ENCODE measurements at places on chromosomes 16 and 17.

DNA sequence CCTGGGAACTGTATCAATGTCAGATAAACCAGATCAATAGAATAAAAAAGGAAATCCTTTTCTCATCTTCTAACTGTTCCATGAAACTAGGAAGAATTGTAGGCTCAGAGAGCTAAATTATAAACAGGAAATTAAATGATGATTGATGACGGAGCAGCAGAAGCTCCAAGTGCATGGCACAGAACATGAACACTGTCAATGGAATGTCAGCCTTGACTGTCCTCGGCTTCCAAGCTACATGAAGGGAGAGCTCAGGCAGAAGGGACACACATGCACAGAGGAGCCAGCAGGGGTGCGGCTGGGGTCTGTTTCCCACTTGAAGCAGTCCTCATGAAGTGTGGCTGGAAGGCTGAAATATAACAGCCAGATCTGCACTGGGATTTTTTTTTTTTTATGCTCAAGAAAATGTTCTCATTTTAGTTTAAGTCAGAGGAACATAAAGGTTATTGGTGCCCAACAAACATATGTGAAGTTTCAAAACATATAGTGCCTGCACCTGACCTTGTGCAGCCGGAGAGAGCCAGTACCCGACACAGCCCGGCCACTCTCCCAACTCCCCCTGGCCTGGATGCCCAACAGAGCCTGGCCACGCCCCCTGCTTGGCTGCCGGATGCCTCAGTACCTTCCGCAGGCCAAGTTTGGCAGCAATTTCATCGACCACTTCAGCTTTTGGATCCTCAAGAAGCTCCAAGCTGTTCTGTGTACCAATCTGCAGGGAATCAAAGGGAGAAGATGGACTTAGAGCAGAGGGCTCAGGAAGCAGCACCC lies 37.0 kb downstream of the NPLOC4 start:
- DNase-seq = no peak

DNA sequence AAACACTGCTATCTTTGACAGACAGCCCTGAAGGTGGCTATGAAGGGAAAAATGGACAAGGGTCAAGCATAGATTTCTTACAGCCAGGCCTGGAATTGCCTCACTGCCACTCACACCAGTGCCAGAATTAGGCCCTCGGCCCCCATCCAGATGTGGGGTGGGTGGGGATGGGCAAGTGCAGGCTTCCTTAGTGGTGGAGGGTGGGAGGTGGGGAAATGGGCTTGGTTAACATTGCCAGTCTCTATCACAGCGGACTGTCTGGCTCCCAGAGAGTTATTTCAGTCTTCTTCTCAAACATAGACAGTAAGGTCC lies 24.9 kb downstream of the B9D1 start:
- no peak for DNase-seq

DNA sequence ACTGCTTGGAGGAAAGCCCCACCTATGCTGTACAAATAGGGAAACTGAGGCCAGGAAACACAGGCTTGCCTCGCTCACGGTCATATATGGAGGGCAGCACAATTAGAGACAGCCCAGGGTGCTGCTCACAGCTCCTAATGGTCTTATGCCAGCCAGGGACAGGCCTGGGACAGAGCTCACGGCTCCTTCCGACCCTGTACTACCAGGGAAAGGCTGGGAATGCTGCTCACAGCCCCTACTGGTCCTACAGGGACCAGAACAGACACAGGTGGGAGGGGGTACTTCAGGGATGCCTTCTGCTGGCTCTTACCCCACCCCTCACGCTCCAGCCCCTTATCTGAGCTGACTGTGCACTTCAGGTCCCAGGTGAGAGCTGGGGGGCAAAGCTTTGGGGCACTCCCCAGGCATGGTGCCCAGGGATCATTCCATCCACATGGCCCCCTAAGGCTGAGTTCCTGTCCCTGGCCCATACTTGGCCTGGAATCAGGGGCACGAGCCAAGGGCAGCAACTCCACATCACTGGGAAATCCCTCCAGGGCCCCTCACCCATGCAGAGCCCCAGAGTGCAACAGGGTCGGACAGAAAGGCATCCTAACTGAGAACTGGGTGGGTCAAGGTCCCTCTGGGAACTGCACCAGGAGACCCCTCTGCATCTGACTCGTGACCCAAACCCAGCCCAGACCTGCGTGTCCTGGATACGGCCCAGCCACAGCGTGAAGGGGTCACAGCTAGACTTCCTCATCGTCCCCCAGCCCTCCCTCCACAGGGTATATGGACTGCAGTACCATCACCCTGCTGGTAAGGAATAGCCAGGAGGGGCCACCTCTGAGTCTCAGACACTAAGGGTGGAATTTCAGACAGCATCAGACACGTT lies 5.9 kb downstream of the RHBDF1 start:
- no peak for DNase-seq

GRCh38 chr16:26396511-26397235 lies 670.1 kb upstream of the C16orf82 start:
- no peak for DNase-seq

GRCh38 chr17:52738791-52739190 lies 580.3 kb upstream of the CA10 start:
- DNase-seq = no peak

DNA sequence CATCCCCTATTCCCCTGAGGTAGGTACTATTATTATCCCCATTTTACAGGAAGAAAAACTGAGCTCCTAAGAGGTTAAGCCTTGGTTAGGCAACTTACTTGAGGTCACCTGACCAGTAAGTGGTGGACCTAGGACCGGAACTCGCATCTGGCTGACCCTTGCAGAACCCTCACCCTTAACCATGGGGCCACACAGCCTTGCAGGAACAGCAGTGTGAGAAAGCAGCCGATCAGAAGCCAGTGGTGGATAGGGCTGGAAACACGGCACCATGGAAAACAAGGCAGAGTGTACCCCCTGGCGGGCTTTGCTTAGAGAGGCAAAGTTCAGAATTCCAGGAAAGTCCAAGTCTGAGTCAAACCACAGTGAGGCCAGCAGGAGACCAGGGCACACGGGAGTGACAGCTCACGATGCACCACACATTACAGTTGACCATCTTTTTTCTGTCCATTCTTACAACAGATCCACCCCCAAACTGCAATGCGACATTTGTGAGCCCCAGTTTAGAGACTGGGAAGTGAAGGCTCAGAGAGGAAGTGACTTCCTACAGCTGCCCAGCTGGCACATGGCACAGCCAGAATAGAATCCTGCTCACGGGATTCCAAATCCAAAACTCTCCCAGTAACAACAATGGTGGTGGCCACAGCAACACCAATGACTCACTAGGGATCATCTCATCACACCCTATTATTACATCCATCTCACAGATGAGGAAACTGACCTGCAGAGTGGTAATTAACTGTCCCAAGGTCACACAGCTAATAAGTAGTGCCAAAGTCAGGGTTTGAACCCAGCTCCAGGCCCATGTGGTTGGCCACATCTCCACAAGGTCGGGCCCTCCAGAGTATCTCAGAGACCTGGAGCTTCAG lies 20.3 kb downstream of the KIFC3 start:
- no peak for DNase-seq

DNA sequence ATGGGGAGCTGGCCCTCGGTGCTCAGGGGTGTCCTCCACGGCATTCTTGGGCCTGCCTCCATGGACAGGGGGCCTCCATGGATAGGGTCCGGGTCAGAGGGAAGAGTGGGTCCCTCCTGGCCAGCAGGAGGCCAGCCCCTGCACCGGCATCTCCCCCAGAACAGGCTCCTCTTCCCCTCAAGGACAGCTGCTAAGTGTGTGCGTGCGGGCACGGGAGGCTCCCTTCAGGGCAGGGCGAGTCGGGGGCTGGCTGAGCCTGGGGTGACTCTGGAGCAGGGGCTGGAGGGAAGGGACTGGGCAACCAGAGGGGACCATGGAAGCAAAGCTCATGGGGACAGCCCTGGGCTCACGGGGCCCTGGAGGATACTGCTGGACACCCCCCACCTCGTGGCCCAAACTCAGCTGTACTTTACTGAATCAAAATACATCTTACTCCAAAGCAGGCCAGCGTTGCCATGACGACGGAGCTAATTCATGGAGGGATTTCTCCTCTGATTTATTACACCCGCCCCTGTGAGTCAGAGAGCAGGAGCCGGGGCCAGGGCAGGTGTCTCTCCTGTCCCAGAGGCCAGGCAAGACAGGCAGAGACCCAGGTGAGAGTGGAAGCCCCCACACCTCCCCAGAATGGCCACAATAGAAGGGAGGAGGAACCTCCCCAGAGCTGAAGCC lies 2.1 kb downstream of the CASKIN1 start:
- no peak for DNase-seq

DNA sequence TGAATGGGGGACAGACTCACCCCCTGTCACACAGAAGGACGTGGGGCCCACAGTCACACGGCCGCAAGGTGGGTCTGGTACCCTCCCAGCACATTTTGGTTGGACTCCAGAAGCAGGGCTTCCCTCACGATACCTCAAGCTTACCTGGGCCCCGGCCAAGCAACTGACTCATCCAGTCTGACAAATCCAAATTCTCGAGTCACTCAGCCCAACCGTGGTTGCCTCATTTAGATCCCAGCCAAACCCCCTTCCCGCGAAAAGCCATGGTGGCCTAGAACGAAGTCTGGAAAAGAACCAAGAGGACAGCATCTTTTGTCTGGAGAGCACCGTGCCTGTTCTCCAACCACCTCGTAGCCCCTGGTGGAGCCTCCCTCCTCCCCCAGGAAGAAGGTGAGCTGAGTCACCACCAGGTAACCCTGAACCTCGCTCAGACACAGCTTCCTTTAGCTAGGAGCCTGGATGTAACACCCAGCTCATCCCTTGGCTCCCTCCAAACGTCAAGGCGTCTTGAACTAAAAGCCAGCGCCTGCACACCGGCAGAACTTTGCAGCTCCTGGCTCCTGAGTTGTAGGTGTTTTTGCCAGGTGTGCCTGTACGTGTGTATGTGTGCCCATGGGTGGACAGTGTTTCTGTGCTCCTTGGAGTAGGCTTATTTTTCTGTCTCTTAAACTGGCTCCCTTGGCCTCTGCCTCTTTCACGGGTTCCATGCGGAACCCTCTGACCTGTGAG lies 78.9 kb downstream of the CMIP start:
- DNase-seq = no peak

GRCh38 chr17:9028988-9029570 lies 7.8 kb downstream of the NTN1 start:
- DNase-seq = no peak

GRCh38 chr16:85970016-85970733 lies 71.2 kb downstream of the IRF8 start:
- no peak for DNase-seq

- DNase-seq = no peak
Observed at GRCh38 chr17:45107293-45108010, 24.9 kb downstream of the PLCD3 start.

DNA sequence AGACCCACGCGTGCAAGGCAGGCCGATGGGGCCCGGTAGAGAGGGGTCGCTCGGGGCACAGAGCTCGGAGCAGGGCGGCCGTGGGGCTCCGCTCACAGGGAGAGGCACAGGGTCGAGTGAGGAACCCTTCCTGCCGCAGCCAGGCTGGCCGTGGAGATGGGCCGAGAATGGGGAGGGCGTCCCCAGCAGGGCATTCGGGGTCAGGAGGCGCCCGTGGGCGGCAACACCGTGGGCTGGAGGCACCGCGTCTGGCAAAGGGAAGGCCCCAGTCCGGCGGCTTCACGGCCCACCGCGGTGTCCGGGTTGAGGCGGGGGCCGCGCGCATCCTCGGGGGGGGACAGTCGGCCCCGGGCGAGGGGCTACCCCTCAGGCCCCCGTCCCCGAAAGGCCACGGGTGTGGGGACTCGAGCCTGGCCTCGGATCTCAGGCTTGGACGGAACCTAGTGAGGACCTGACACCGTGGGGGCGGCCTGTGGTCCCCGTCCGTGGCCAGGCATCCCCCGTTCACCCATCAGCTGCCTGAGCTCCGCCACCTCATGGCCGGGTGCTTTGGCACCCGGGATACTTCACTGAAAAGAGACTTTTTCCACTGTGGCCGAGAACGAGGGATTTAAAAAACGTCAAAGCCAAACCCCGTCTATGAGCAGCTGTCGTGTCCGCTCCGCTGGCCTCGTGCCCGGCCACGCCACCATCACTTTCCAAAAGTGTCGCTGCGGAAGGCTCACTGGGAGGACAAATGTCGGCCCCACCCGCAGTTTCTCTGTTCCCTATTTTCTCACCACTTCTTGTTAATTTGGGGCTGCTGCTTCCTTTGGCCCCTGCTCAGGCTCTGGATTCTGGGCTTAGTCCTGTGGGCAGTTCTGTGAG lies 73.6 kb downstream of the METRNL start:
- no peak for DNase-seq

GRCh38 chr17:9202532-9202931 lies 181.2 kb downstream of the NTN1 start:
- DNase-seq = no peak

- DNase-seq = no peak
Observed at GRCh38 chr17:32795339-32795979, 81.5 kb downstream of the MYO1D start.

- DNase-seq = no peak
Observed at GRCh38 chr17:31517524-31517923, 126.0 kb downstream of the RAB11FIP4 start.

DNA sequence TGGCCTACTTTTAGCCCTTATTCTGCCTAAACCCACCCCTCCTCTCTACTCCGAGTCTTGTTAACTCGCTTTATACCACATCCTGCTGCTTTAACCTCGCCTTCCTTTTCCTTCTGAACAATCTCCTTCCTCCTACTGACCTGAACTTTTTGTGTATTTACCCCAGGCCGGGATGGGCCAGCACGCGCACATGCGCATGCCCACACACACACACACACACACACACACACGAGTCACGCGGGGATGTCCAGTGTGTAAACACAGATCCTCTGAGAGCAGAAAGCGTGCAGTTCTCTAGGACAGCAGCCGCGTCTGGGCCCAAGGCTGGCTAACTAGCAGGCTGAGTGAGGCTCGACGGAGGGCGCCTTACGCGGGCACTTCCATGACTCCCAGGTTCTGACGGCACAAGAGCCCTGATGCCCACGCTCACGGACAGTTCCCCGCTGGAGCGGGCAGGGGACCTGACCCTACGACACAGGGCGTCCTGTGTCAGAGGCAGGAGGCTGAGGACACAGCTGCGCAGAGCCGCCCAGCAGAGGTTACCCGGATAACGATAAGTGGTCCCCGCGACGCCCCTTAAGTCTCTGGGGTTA lies 610 bp downstream of the PIK3R5 start:
- DNase-seq = no peak

- DNase-seq = peak; percentile 41
Observed at GRCh38 chr16:78742501-78743283, 643.2 kb downstream of the WWOX start.

GRCh38 chr16:57653936-57654335 lies 14.2 kb upstream of the ADGRG3 start:
- no peak for DNase-seq

GRCh38 chr17:609232-609810 lies 105.3 kb downstream of the VPS53 start:
- DNase-seq = no peak

DNA sequence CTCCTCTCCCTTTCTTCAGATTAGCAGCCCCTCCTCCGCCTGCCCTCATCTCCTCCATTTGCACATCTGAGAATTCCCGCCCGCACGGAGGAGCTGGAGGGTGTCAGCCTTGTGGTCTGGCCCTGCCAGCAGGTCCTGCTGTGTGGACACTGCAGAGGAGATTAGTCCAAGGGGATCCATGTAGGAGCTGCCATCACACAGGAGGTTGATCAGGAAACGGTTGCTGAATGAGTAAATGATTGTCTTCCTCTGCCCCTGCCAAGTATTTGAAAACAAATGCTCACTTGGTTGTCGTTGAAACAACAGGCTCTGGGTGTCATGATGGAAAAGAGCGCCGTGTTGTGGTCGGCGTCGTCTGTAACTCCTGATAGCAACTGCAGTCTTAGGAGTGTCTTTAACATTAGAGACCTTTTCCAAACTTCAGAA lies 63.8 kb upstream of the CHMP6 start:
- DNase-seq = no peak

- DNase-seq = no peak
Observed at GRCh38 chr17:52030052-52030451, 128.5 kb downstream of the CA10 start.

GRCh38 chr16:70601576-70602575 lies 44.5 kb upstream of the IL34 start:
- no peak for DNase-seq
